ENCODE measurements at places on chromosomes 1 and 21.

DNA sequence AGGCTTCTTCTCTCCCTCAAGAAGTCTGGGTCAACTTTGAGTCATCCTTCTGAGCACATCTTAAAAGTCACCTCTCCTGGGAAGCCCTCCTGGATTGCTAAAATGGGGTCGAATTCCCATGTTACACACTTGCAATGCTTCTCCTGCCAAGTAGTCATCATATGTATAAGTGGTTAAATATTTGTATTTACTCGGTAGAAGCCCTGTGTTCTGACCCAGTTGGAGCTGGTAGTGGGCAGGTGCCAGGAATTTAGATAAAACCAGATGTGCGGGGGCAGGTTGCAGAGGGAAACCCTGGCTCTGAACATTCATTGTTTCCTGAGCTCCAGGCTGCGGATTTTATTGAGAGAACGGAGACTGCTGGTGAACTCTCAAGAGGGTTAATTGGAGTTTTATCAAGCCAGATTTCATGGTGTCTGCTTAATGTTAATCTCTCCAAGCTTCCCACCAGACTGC is 52.8 kb upstream of the RPL11 start:
- peak; percentile 76 for DNase-seq

DNA sequence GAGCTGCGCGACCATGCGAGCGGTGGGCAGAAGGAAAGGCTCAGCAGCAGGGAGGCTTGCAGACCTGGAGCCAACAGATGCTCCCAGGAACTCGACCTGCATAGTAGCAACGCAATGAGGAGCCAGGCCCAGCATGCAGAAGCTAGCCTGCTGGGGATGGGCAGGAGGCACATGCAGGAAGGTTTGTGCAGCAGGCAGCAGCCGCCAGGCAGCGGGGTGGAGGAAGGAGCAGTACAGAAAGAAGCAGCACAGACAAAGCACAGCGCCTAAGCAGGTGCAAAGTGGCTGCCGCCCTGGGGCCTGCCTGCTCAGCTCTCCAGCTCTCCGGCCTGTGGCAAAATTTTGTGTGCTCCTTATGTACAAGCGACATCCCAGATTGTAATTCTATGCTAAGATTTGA is 213.5 kb upstream of the MAP1LC3C start:
- no peak for DNase-seq

DNA sequence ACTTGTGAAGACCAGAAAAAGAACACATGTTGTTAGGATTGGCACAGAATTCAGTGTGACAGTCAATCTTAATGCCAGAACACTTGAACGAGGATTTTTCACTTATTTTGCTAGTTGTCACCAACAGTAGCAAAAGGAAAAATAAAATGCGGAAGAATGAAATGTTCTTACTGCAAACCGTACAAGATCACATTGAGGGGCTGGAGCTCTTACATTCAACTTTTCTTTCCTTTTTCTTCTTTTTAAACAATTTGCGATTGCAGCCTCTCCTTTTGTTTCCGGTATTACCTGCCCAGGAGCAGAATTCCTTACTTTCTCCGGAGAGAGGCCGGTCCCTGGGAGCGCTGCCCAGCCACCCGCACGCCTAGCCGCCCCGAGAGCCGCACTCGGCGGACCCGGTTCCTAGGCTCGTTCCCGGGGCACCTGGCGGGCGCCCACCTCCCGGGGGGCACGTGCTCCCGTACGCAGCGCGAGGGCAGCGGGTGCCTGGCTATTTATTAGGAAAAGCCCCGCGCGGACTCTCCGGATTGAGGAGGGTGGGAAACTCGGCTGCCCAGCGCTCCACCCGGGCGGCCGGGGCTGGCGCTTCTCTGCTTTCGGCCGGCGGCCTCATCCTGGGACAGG is 1.2 kb upstream of the CAMTA1 start:
- no peak for DNase-seq

DNA sequence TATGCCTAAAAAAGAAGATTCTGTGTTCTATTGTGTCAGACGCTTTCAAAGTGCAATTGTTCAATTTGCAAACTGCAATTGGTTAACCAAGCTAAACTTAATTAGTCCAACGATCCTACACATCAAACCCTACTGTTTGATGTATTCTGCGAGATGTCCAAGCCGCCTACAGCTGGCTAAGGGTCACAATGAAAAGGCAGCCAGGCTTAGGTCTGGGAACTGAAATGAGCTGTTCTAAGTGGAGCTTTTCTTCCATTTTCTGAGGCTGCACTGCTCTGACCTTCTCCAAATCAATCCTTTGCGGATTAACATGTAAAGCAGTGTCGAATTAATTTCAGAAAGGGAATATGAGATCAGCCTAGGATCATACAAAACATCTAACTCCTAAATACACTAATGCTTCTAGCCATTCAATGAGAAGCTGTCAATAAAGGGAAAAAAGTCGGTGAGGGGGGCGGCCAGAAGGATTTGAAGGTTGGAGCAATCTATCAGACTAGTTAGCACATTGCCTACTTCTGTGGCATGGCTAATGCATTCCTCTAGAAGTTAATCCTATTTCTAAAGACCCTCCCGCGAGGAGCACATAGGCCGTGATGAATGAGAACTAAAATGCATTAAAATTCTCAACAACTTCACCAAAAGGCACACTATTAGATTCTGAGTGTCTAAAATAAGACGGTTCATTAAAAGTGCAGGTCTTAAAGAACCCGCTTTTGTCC is 119.0 kb downstream of the SIM2 start:
- no peak for DNase-seq

DNA sequence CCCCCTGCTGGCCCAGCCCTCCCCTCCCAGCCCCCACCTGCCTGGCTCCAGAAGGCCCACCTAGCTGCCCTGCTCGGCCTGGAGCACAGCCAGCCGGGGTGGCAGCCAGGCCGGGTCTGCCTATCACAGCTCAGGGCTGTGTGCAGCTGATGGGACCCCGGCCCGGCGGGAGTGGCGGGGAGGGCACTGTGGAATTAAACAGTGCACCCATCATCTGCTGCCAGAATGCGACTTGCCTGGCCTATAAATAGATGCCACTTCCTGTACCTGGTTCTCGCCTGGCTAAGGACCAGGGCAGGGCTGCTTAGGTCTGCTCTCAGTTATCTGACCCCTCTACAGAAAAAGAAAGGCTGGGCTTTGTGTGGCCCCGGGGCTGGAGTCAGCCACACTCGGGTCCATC is 98.2 kb upstream of the VAMP3 start:
- no peak for DNase-seq

- peak; percentile 16 for DNase-seq
These were observed 6.7 kb upstream of the RNASEL start for GRCh38 chr1:182595641-182596240.

- no peak for DNase-seq
These were observed 91.9 kb downstream of the NFIA start for GRCh38 chr1:61174060-61174795.

DNA sequence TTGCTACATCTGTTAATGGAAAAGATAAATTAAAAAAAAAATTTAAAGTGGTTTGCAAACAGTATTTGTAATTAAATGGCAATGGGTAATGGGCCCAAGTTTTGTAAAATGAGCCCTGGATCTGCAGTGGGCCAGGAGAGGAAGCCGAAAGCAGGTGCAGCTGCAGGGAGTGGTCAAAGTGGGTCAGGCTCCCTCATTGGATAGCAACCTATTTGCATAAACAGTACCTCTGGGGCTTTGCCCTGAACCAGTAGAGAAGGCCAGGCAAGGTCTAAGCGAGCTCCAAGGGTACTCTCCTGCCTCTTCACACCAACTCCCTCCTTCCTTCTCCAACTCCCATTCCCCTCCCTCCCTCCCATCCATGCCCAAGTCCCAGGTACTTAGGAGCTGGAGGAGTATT is 138.9 kb downstream of the HMGB4 start:
- DNase-seq, result no peak

GRCh38 chr1:2644591-2645101 is 11.8 kb upstream of the MMEL1 start:
- DNase-seq, result no peak

GRCh38 chr1:106366627-106367319 is 689.7 kb upstream of the PRMT6 start:
- DNase-seq, result no peak
